ENCODE measurements at places on chromosomes 7 and 10.

- no peak for DNase-seq
Measured at GRCh38 chr7:139542308-139543151, 19.0 kb downstream of the CLEC2L start.

DNA sequence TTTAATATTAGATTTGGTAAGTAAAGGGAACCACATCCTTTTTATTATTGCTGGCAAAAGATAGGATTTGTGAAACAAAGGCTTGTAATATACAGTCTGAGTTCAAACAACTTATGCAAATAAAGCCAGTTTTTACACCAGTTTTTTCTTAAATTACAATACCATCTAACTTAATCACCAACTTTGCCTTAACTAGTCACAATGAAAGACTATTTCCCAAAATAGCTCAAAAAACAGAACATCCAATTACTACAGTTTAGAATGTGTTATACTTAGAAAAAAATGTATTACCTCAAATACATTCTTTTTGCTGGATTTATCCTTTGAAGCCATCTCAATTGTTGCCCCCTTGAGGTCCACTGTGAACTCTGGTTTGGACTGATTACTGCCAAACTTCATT is 108.5 kb downstream of the ARHGAP12 start:
- no peak for DNase-seq

GRCh38 chr10:124004663-124005004 is 88.8 kb downstream of the CHST15 start:
- no peak for DNase-seq

GRCh38 chr7:7693881-7694280 is 24.5 kb downstream of the RPA3 start:
- no peak for DNase-seq

GRCh38 chr7:2051707-2052656 is 180.8 kb downstream of the MAD1L1 start:
- DNase-seq, result no peak

GRCh38 chr10:48938281-48938680 is 1.4 kb downstream of the LRRC18 start:
- DNase-seq, result no peak

GRCh38 chr7:159064121-159064815 is 80.4 kb downstream of the VIPR2 start:
- no peak for DNase-seq
